NCI-H774 (cell line): ENCODE measurements at places on chromosomes 13 and 19.

DNA sequence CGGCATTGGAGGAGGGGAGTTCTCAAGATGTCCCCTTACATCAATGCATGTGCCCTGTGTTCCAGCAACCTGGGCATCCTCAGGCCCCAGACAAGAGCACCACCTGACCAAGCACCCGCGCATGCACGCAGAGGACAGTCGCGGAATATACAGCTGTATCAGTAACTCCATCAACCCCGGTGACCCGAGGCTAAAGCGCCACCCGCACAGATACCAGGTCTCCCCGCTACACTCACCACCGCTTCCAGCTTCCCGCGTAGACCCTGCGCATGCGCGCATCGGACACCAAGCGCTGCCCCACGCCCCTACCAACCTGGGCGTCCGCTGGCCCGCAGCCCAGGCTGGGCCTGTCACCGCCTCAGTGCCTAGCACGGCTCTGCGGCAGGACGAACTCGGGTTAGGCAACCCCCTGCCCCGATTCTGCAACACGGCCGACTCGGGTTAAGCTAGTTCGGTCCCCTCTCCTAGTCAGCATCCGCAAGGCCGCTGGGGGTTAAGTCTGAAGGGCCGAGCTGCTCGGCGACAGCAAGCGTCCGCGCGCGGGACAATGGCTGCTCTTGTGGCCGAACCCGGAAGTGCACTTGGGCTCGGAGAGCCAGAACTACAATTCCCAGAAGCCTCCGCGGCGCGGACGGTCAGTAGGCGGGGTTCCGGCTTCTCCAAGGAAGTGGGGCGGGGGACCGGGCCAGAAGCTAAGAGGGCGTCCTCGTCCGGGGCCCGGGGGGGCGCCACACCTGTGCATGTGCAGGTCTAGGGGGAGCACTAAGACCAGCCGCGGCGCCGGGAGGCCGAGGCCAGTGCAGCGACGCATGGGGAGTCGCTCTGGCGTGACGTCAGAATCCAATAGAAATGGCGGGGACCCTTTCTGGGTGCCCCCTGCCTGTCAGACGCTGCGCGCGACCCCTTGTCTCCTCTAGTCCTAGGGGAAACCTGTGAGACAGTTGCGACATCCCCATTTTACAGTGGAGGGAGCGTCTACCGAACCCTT is at the start of gene ZNF180:
ZNF180 (minus strand) TSS at position 561 of the 988 bp plus-strand sequence. CDS start 3,188 bp downstream, outside the sequence.
- peak; percentile 96 for DNase-seq

GRCh38 chr13:114115796-114116195 is 16.6 kb downstream of the RASA3 start:
- DNase-seq = no peak

- peak; percentile 48 for DNase-seq
Measured at GRCh38 chr13:103625194-103625593, 559.0 kb upstream of the SLC10A2 start.

DNA sequence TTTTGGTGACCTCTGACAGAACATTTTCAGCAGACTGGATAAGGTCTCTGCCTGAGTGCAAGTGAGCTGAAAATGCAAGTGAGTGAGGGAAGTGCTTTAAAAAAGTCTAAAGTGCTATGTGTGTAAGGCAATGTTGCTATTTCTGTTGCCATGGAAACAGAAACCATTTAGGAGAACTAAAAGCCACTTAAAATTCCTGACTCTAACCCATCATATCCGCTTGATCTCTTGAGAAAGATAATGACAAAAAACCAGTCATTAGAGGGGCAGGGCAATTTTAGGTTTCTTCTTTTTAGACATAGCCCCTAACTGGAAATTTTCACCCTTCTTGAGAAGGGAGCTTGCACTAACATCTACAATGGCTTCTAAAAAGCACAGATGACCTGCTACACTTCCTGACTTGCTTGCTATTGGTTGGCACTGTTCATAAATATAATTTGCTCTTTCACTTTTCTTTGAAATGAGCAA is at the start of gene CYSLTR2:
CYSLTR2 (plus strand) TSS at position 458 of the 468 bp plus-strand sequence. CDS start 52,889 bp downstream, outside the sequence.
- no peak for DNase-seq

- no peak for DNase-seq
Measured at GRCh38 chr13:20927596-20928257, 25.2 kb upstream of the XPO4 start.

GRCh38 chr13:40583738-40584137 is 82.7 kb downstream of the FOXO1 start:
- no peak for DNase-seq

GRCh38 chr13:85545771-85546170 is 253.4 kb downstream of the SLITRK6 start:
- DNase-seq = no peak

DNA sequence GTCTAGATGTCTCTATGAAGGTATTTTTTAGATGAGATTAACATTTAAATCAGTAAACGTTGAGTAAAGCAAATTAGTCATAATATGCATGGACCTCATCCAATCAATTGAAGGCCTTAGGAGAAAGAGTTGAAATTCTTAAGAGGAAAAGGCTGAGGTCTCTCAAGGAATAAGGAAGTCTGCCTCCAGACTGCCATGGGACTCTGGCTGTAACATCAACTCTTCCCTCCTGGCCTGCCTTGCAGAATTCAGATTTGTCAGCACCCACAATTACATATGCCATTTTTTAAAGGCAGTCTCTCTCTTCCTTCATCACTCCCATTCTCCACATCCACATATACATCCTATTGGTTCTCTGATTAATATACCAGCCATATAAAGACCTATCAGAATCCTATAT is 28.8 kb upstream of the INTS6 start:
- DNase-seq = no peak

- no peak for DNase-seq
Measured at GRCh38 chr13:114130837-114131582, 1.4 kb downstream of the RASA3 start.

GRCh38 chr19:49475995-49476880 is 2.2 kb downstream of the FLT3LG start:
- DNase-seq = no peak

- no peak for DNase-seq
Measured at GRCh38 chr13:71798707-71799106, 68.3 kb downstream of the DACH1 start.

- no peak for DNase-seq
Measured at GRCh38 chr13:73223372-73223781, 164.6 kb downstream of the KLF5 start.

GRCh38 chr13:39321574-39321973 is 281.4 kb downstream of the LHFPL6 start:
- no peak for DNase-seq

DNA sequence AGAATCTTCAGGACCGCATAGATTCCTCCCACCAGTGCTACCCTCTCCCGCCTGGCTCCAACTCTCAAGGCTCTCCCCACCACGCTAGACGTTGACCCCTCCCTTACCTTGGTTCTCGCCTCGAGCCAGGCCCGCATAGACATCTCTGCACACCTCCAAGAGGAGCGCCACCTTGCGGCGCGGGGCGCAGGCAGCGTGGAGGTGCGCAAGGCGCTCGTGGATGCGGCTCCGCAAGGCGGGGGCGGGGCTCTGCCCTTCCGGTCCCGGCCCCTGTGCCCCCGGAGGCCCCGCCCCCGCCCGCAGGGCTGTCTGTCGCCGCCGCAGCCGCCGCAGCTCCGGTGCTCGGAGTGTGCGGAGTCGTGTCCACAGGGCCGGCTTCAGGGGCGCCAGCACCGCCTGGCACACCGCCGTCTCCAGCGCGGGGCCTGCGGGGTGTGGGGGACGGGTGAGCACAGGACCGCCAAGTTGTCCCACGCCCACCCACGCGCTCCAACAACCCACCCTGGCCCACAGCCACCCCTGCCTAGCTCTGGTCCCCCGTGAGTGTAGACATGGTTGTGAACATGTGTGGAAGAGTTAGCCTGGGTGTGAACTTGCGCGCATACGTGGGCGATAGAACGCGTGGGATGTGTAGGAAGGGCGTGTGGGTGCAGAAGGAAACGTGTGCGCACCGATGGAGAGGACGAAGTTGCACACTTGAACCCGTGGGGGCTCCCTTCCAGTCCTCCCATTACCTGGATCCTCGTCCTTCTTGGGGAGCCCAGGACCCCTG is 8.1 kb downstream of the RINL start:
- peak; percentile 87 for DNase-seq

GRCh38 chr19:17555929-17556813 is 722 bp downstream of the COLGALT1 start:
- DNase-seq = no peak

- DNase-seq = no peak
Measured at GRCh38 chr19:32646556-32646955, 28.4 kb downstream of the ANKRD27 start.

- DNase-seq = no peak
Measured at GRCh38 chr13:73622381-73622780, 511.8 kb downstream of the KLF12 start.

GRCh38 chr13:51065372-51066090 is 45.5 kb downstream of the C13orf42 start:
- DNase-seq = no peak

GRCh38 chr19:53992815-53993214 is 1.4 kb downstream of the CACNG6 start:
- DNase-seq = no peak

- no peak for DNase-seq
Measured at GRCh38 chr13:66414066-66414800, 815.9 kb downstream of the PCDH9 start.

- no peak for DNase-seq
Measured at GRCh38 chr13:35549481-35549880, 73.0 kb upstream of the MAB21L1 start.

DNA sequence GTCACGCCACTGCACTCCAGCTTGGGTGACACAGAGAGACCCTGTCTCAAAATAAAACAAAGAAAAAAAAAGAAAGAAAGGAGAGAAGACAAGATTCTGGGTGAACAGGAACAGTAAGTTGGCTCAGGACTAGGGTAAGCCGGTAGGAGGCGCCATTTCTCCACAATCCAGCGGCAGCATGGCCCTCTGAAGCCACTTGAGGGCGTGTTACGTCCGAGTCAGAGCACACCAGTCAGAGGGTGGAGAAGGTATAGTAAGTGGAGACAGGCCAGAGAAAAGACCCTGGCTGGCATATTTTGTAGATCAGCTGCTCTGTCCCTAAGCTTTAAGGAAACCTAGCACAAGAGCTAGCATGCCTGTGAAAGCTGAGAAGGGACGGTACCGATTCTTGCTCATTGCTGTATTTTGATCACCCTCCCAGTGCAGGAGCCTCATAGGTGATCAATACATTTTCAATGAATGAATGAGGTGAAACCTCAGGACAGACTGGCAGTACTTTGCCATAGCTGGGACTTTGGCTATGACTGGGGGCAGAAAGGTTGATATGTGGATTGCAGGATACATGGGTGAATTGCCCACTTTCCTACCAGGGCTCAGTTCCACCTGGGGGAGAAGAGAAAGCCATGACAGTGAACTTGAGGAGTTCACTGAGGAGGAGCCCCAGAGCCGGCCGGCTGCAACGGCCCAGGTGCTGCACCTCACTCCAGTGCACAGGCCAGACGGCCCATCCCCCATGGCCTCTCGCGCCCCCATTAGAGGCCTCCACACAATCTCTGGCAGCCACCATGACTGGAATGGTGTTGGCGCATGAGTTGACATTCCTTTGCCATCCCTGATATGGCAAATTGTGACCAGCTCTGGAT is 23.5 kb downstream of the POU2F2 start:
- DNase-seq = peak; percentile 83

DNA sequence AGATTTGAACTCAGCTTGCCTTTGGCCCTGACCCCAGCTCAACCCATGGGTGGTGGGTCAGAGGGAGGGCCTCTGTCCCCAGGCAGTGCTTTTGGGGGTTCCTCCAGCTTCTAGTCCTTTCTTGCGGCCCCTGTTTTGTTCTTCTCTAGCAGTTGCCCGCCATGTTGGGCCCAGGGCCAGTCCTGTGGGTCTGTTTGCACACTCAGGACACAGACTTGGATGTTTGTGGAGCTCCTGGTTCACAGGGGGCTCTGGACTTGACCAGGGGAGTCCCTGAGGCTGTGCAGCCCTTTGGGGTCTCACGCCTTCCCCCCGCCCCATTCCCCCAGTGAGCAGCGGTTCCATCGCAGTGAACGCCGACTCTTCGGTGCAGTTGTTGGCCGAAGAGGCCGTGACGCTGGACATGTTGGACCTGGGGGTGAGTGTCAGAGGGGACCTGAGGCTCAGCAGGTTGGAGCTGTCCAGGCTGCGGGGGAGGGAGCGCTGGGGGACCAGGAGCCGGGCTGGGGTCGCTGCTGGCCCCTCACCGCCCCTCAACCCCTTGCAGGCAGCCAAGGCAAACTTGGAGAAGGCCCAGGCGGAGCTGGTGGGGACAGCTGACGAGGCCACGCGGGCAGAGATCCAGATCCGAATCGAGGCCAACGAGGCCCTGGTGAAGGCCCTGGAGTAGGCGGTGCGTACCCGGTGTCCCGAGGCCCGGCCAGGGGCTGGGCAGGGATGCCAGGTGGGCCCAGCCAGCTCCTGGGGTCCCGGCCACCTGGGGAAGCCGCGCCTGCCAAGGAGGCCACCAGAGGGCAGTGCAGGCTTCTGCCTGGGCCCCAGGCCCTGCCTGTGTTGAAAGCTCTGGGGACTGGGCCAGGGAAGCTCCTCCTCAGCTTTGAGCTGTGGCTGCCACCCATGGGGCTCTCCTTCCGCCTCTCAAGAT is 2.5 kb downstream of the ATP5F1D start:
- peak; percentile 27 for DNase-seq

DNA sequence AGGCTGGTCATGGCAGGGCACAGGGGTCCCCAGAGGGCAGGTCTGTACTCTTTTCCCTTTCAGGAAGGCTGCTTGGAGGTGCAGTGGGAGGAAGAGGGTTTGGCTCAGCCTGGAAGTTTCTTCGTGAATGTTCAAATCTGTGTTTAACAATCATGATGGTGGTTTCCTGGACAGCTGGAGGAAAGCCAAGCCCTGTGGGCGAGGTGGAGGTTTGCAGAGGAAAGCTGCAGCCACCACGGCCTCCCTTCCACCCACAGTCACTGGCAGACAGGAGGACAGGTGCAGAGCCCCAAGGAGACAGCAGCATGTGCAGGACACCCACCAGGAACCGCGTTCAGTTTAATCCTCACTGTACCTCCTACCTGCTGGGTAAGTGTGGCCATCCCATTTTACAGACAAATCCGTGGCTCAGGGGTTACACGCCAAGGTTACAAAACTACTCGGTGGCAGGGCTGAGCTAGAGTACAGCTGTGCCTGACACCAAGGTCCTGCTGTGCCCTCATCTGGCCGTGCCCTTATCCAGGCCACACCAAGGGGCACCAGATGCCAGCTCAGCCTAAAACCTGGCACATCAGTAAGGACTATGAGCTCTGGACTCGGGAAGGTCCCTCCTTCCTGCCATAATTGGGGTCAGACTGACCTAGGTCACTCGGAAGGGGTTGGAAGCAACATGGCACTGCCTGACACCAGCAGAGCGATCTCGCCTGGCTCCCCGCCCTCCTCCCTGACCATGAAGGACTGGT is 34.1 kb downstream of the SUGP2 start:
- DNase-seq = no peak

DNA sequence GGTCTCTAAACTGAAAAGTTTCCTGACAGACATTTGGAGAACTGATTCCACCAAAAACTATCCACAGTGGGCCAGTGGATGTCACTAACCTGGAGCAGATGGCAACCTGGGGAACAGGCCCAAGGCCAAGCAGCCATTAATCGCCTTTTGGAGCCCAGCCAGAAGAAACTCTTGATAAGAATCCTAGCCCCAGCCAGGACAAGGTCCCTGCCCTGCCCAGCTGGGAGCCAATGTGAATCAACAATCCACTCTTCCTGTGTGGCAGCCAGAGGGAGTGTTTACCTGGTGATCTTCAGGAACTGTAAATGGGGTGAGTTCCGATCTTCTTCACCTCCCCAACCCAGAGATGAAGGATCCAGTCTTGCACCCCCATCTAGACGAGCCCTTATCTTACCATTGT is 14.5 kb upstream of the IGSF23 start:
- DNase-seq = no peak
